ENCODE measurements at places on chromosomes 13 and 19.

DNA sequence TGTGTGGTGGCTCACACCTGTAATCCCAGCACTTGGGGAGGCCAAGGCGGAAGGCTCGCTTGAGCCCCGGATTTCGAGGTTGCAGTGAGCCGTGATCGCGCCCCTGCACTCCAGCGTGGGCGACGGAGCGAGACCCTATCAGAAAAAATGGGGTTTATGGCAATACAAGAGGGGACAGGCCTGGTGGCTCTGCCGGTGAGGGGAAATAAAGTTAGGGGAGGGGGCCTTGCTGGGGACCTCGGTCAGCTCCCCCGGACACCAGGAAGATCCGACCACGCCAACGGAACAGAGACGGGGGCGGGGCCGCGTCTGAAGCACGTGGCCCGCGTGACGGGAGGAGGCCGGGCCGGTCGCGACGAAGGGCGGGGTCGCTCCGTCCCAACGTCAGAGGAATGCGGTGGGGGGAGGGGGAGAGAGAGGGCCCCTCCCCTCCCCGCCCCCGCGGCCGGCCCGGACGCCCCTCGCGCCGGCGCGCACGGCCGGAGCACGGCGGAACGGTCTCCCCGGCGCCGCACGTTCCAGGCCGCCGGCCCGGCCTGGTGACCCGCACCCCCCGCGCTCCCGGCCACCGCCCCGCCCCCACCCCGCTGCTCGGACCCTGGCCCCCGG lies 1.9 kb upstream of the HNRNPL start:
- peak; percentile 92 for DNase-seq

- no peak for DNase-seq
Observed at GRCh38 chr13:33312861-33313212, 27.3 kb upstream of the STARD13 start.

DNA sequence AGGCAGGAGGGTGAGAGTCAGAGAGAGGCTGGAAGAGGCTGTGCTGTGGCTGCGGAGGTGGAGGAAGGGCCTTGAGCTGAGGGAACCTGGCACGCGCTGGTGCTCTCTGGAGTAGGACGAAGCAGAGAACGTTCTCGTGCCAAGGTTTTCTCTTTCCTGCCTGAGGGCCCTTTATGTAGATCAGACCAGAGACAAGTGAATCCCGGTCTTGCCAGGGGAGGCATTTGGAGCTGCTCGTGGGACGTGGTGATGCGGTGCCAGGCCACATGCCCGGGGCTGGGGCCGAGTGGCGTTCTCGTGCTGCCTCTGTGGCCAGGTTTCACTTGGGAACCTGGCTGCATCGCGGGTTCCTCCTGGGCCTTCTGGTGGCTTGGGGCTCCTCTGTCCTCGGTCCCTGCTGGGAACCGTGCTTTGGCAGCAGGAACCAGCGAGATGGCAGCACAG lies 54.2 kb downstream of the KDM4B start:
- no peak for DNase-seq

- no peak for DNase-seq
Observed at GRCh38 chr19:37218592-37218935, 550 bp downstream of the ZNF383 start.

DNA sequence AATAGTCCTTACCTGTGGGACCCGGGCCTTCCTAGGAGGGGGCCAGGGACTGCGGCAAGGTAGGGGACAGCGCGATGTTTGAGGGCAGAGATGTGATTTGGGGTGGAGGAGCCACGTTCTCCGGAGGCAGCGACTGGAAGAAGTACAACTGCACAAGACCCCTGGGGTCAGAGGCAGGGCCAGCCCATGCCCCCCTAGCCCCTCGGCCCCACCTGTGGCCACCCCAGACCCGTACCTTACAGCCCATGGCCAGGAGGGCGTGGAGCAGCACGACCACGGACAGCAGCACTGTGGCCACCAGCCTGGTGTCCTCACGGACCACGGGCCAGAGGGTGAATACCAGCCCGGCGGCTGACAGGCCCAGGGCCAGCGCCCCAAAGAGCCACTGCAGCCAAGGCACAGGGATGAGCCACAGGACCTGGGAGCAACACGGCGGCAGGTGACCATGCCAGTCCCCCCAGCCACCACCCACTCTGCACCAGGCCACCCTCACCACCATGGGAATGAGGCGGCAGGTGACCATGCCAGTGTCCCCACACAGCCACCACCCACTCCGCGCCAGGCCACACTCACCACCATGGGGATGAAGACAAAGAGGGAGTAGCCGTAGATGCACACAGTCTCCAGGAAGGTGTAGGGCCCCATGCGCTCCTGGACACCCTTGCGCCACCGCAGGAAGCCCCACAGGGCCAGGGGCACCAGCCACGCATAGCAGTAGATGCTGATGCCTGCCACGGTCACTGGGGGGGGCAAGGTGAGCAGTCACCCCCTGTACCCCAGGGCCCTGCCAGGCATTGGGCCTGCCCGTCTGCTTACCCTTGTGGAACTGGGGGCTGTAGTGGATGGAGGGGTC lies 5.0 kb downstream of the YIPF2 start:
- no peak for DNase-seq

DNA sequence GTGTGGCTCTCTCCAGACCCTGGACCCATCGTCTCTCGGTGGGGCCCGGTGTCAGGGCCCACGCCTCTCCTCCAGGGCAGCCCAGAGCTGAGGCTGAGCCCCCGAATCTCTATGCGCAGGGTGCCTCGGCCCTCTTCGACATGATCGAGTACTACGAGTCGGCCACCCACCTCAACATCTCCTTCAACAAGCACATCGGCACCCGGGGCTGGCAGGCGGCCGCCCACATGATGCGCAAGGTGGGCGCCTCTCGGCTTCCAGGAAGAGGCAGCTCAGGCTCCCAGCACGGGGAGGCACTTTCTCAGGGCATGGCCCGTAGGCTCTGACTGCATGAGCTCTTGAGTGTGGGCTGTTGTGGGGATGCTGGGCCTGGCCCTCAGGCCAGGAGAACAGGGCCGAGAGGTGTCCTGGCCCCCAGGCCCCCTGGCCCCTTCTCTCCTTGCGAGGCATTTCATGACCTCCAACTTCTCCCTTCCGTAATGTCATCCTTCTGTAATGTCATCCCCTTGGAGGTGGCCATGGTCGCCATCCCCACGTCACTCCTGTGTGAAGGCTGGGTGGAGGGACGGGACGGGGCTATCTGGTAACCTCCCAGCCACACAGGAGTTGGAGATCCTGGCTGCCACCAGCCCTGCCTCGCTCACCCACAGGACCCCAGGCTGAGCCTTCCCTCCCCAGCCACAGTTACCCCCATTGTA lies 19.4 kb downstream of the NKPD1 start:
- DNase-seq: no peak

DNA sequence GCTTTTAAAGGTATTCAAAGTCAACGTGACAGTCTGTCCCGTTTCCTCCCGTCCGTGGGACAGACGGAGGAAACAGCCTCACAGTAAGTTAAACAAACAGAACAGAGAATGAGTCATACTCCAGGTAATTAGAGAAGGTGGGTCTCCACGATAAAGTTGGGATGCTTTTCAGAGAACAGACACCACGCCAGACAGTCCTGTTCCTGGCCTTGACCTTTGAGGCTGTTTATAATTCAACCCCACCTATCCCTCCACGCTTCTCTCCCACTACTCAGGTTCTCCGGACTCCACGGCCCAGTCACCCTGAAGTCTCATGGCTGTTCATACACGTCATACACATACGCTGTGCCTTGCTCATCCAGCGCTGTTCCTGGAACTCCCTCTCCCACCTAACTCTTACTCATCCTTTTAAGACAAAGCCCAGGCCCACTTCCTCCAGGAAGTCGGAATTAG lies 42.5 kb downstream of the ARHGEF18 start:
- no peak for DNase-seq

DNA sequence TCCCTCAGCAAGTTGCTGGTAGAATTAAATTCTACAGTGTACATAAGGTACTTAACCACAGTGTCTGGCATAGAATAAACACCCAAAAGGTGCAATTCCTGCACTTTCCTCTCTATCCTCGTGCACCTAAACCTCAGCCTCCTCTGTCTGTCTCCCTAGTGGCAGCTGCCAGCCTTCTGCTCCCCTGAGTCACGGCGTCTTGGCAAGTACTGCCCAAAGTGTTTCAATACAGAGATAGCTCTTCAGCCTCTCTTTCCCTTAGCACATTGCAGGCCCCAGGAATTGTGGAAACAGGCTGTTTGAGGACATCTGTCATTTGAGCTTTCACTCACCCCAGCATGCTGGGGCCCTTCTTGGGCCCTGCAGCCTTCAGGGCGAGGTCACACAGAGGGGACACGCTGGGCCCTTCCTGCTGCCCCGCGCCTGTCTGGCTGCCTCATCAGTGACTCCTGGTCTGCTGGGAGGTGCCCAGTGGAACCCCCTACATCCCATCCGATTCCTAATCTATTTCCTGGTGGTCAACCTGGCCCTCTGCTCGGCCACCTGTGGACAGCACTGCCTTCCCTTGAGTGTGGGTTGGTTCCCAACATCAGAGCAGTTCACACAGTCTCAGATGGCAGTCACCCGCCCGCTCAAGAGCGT lies 19.3 kb downstream of the COL4A2 start:
- no peak for DNase-seq

DNA sequence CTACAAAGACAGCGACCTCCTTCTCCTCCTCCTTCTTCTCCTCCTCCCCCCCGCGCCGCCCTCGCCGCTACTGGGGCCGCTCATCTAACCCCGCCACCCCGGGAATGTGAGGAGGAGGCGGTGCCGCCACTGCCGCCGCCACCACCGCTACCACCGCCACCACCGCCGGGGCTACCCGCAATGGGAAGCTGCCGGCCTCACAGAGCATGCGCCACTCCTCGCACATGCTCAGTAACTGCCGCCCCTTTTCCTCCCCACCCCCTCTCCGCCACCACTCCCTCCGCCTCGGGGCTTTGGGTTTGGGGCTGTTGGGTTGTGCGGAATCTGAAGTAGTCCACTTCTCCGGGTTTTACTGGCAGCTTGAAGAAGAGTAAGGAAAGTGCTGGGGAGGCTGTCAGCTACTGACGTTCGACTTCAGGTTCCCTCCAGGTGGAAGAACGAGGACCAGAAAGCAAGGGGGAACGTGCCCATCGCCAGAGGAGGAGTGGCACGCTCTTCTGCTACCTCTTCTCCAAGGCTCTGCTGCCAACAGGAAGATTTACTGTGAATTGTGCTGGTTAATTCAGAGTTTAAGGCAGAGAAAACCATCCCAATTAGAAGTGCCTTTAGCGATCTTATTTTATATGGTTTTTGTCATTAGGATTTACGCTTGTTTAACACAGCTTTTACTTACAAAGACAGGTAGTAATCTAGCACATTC lies at the start of gene MYCBP2:
TSS of gene MYCBP2 (minus strand) at position 190 of the 700 bp plus-strand sequence. CDS start 319 bp downstream, outside the sequence.
- peak; percentile 95 for DNase-seq

DNA sequence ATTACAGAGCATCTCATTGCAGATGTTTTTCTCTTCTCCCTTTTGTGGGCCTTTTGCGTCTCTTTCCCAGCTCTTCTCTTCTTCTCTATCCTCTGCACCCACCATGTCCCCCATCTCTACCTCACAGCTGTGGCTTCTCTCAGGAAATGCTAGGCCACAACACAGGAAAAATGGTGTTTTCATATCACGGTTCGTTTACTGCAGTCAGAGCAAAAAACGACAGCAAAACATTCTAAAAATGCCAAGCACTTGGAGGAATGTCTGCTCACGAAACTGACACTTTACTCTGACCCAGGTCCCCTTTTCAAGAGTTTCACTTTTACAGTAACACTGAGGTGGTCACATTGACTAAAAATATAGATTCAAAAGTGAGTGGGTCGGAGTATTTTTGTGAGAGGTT lies 152.2 kb downstream of the DCT start:
- no peak for DNase-seq

- no peak for DNase-seq
Observed at GRCh38 chr19:47854459-47854858, 4.6 kb upstream of the TPRX2 start.

DNA sequence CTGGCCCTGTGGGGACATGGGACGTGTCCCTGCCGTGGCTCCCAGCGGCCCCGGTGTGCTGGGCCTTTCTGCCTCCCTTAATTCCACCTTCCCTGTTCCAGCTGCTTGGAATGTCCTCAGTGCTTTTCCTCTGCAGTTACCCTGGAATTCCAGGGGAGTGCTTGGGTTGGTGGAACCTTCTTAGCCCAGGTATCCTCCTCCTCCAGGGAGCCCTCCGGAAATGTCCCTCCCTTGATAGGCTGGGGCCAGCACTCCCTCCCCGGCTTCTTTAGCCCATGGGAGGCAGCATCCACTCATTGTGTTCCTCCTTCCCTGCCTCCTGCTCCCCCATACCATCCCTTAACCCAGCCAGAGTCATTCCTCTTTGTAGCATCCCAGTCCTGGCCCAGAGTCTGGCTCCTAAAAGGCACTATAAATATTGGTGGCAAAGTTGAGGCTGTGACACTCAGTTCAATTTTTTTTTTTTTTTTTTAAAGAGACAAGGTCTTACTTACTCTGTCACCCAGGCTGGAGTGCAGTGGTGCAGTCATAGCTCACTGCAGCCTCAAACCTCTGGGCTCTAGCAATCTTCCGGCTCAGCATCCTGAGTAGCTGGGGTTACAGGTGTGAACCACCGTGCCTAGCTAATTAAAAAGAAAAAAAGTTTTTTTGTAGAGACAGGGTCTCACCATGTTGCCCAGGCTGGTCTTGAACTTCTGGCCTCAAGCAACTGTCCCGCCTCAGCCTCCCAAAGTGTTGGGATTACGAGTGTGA lies 13.7 kb upstream of the SLC7A10 start:
- DNase-seq: no peak

- no peak for DNase-seq
Observed at GRCh38 chr13:111066544-111066943, 48.6 kb upstream of the ARHGEF7 start.

DNA sequence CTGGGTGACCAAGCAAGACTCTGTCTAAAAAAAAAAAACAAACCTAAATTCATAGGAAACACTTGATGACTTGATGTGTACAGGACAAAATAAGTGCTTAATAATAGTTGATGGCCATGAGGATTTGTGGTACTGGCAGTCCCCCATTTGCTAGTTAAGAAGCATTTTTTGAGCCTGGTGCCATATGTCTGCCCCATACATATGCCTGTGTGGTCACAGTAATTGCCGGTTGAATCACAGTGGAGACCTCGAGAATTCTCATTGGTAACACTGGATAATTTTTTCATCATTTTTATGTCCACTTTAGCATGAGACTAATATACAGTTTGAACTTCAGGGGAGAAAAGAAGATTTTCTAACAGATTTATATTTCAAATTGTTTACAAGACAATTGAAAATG lies 79.2 kb downstream of the LRCH1 start:
- no peak for DNase-seq

DNA sequence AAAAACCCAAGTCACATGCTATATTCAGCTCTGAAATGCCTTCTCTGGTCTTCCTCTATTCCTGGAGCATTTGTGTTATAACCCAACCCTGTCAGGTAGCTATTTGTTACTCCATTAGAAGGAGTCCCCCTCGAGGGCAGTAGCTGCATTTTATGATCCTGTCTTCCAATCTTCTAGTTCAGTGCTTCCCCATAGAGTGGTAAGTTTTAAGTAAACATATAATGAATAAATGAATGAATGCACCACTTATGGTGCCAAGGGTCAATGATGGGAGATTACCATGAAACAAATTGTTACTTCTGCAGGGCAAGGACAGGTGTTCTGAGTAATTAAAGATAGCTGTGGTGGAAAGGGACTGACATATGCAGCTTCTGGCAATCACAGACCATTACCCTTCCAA lies 4.0 kb downstream of the RASL11A start:
- DNase-seq: no peak

- DNase-seq: no peak
Observed at GRCh38 chr19:6261883-6262282, 17.9 kb downstream of the MLLT1 start.

GRCh38 chr13:76684336-76684735 lies 201.9 kb downstream of the KCTD12 start:
- DNase-seq: no peak

GRCh38 chr19:44282846-44283245 lies 22.0 kb downstream of the ZNF235 start:
- no peak for DNase-seq

- no peak for DNase-seq
Observed at GRCh38 chr13:62418376-62418775, 1002.7 kb upstream of the PCDH20 start.

Data from WERI-Rb-1 (cell line).